ENCODE measurements at places on chromosomes 6 and 20.

DNA sequence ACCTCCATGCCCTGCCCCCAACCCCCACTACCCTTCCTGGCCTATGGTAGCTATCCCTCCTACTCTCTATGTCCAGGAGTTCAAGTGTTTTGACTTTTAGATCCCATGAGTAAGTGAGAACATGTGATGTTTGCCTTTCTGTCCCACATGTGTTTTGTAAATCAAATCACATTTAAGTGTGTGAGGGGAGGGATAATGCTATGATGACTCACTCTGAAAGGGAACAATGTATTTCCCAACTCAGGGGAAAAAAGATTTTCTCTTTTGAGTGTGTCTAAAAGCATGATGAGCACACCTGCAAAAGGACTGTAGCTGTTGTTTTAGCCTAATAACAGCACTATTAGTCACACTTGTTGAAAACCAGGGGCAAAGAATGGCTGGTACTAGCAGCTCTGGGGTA lies 193.7 kb downstream of the GJA10 start:
- no peak for DNase-seq

- DNase-seq: no peak
Measured at GRCh38 chr6:11273406-11274065, 41.1 kb upstream of the NEDD9 start.

DNA sequence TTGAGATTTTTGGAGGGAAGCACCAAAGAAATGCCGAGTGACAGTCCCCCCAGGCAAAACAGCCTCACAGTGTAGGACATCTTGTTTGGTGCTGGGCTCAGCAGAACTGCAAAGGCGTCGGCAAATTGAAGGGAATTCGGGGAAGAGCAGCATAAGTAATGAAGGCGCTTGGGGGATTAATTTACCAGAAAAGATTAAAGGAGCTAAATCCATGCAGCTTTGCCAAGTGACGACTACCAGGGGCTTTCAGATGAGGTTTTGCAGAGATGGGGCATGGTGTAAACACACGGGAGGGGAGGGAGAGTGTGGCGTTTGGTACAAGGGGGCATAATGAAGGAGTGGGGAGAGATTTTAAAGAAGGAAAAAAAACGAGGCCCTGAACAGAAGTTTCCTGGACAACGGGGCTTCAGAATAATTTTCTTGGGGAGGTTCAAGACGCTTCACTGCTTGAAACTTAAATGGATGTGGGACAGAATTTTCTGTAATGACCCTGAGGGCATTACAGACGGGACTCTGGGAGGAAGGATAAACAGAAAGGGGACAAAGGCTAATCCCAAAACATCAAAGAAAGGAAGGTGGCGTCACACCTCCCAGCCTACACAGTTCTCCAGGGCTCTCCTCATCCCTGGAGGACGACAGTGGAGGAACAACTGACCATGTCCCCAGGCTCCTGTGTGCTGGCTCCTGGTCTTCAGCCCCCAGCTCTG lies 45.4 kb upstream of the CDH22 start:
- no peak for DNase-seq

- no peak for DNase-seq
Measured at GRCh38 chr6:168315596-168315995, 4.0 kb downstream of the DACT2 start.

DNA sequence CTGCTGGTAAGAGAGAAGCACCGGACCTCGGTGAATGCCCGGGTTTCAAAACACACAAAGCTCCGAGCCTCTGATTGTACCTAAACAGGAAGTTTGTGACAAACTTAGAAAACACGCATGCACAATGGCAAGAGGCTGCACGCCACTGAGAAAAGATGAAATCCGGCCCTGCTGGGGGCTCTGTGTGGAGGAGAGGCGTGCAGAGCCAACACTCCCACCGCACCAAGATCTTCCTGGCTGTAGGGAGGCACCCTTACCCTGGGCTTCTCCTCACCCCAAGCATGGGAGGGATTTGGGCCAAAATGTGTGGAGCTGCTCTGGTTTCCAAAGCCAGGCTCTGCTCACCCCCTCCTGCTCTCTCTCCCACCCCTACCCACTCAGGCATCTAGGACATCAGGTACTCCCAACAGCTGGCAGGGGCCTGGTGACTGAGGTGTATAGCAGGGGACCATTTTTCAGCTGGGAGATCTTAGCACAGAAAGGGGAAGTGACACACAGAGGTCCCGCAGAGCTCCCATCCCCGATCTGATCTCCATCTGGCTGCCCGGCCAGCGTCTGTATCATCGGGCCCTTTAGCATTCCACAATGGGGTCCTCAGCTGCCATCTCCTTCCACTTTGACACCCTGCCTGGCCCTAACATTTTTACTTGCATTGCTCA lies 84.2 kb downstream of the TRERF1 start:
- no peak for DNase-seq

GRCh38 chr20:40251284-40251932 lies 437.6 kb downstream of the MAFB start:
- DNase-seq: no peak

Measured in activated CD4-positive, CD25-positive, alpha-beta regulatory T cell treated with anti-CD3 and anti-CD28 coated beads, Interleukin-2, amount 50 U/mL, for 72 hours (primary cell).